ENCODE measurements at places on chromosomes 3 and 15.

- no peak for DNase-seq
Observed at GRCh38 chr3:145190138-145190537, 970.8 kb downstream of the PLOD2 start.

GRCh38 chr3:28856796-28857195 lies 424.1 kb upstream of the RBMS3 start:
- DNase-seq: no peak

DNA sequence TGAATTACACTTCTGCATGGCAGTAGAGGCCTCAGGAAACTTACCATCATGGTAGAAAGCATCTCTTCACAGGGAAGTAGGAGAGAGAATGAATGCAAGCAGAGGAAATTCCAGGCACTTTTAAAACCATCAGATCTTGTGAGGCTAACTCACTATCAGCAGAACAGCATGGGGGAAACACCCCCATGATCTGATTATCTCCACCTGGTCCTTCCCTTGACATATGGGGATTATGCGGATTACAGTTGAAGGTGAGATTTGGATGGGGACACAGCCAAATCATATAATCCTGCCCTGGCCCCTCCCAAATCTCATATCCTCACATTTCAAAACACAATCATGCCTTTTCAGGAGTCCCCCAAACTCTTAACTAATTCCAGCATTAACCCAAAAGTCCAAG lies 691.1 kb downstream of the SI start:
- DNase-seq: no peak

DNA sequence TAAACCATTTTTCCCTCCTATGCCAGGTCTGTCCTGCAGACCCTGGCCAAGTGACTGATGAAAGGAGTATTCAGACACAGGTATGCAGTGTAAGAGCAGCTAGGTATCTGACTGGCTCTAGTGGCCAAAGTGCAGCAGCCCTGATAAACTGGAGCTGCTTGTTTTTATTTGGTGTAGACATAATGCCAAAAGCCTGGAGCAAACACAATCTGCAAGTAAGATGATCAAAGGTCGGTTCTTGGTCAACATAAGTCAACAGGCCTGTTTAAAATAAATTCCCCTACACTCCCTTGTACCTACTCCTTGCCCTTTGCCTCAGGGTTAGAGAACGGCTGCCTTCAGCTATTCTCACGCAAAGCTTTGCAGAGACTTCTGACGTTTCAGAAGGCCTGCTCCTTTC lies 1003.1 kb downstream of the ZPLD1 start:
- DNase-seq: no peak

GRCh38 chr3:29370476-29371420 lies 89.9 kb downstream of the RBMS3 start:
- DNase-seq: no peak

DNA sequence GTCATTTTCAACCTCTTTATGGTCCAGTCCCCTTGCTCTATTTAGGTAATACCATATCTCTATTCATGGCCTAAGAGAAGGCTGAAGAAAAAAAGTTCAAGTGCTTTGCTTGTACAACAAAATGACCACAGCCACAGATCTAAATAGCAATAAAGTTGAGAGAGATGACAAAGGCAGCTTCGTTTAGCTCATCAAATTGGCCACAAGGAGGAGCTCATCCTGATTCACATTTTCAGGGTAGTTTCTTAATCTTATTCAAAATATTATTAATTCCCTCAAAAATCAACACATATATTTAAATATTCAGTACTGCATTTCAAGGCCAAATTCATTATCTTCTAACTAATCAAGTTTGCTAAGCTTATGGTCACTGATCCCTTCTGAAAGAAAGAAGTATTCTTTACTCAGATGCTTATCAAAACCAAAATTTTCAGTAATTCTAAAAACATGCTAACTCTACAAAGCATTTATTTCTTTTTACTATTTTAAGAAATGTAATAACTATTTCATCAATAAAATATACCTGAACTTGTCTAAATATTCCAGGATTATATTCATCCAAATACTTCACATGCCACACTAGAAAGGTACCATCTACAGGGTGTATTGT lies 85.5 kb downstream of the DMXL2 start:
- DNase-seq: no peak

All from anterior cingulate cortex (tissue), 58 donors.